Left forelimb (tissue), 1 donor: ENCODE measurements at places on chromosomes 4 and X.

DNA sequence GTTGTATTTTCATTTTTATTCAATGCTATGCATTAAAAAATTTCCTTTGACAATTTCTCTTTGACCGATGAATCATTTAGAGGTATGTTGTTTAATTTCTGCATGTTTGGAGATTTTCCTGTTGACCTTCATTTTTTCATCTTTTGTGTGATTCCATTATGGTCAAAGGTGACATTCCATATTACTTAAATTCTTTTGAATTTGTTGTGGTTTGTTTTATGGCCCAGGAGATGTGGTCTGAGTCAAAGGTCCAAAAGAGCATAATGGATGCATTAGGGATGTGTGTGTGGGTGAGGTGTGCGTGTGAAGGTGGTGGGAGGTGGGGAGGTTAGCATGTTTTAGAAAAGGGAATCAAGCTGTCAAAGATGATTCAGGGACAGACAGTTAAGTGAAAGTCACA lies 76.0 kb upstream of the GIMD1 start:
- DNase-seq, result no peak

DNA sequence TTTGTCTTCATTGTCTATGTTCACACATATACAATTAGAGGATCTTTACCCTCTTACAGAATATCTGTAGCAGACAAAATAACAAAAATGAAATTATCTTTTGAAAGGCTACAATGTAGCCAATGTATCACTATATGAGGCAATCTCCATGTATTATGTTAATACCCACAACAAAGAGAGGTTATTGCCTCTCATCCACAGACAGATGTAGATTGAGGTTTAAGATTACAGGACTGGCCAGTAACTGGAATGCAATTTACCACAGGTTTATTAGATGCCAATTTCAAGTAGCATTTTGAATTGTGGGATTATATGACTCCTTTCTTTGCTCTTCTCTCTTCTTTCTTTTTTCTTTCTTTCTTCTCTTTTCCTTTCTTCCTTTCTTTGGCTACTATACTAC lies 242.6 kb downstream of the ANKRD50 start:
- no peak for DNase-seq

DNA sequence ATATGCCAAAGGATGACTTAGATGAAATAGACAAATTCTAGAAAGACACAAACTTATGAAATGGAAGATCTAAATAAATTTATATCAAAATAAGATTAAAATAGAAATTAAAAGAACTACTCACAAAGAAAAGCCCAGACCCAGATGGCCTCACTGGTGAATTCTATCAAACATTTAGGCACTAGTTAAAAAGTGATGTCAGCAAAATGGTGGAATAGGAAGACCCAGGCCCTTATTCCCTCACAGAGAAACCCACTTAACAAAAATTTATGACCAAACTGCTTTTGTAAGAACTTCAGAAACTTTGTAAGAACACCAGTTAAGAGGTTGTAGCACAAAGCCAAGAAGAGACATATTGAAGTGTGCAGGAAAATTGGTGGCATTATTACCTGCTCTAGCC lies 129.5 kb downstream of the GATB start:
- no peak for DNase-seq

DNA sequence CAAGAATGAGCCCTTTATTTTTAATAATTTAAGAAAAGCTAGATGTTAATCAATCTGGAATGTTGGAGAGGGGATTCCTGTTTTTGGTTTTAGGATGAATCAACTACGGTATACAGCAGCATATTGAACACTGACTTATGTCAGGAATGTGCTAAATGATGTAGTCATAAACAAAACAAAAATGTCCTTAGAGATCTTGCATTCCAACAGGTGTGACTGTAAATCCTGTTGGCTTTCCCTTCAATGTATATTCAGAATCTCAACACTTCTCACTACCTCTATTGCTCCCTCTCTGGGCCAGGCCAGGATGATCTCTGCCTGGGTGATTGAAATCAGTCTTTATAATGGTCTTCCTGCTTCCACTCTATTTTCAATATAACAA lies 37.8 kb upstream of the BDH2 start:
- no peak for DNase-seq

- no peak for DNase-seq
Observed at GRCh38 chr4:76977736-76978350, 28.3 kb downstream of the SEPTIN11 start.

DNA sequence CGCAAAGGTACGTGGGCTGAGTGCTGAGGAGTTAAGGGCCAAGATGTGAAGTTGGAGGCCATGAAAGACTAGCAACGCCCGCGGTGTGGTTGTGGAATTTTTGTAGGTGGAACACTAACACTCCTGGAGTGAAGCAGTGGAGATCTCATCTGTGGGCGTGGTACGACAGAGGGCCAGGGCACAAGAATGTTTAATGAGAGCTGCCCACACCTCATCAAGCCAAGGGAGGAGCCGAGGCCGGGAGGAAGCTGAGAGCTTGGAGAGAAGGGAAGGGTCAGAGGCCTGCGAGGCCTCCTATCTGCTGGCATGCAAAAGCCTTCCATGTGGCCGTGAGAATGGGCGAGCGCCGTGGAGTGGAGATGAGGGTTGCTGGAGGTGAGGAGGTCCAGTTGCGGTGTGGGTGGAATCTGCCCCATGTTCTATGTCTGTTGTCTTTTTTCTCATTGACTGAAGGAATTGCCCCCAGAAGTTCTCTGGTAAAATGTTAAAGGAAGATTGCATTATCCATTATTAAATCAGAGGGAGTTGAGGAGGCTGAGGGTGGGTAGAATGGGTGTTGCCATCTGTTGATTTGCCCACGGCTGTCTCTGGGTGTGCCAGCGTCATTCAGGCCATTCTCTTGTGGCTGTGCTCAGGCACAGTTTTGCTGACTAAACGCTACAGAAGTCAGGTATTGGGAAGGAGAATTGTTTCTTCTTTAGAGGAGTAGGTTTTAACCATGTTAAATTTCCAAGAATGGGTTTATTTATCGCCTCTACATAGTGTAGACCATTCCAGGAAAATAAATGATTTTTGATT lies 19.8 kb downstream of the SNX25 start:
- DNase-seq, result no peak

DNA sequence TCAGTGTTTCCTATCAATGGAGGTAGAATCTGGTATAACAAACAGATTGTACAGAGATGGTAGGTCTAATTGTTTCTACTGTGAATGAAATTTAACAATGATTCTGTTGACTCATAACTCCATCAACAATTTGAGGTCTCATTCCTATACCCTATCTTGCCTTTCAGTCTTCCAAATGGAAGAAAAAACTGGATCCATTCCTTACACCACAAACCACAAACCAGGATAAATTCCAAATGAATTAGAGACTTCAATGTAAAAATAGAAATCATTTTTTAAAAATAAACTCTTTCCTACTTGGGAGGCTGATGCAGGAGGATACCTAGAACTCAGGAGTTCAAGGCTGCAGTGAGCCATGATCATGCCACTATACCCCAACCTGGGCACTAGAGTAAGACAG lies 114.4 kb upstream of the WDR44 start:
- no peak for DNase-seq

DNA sequence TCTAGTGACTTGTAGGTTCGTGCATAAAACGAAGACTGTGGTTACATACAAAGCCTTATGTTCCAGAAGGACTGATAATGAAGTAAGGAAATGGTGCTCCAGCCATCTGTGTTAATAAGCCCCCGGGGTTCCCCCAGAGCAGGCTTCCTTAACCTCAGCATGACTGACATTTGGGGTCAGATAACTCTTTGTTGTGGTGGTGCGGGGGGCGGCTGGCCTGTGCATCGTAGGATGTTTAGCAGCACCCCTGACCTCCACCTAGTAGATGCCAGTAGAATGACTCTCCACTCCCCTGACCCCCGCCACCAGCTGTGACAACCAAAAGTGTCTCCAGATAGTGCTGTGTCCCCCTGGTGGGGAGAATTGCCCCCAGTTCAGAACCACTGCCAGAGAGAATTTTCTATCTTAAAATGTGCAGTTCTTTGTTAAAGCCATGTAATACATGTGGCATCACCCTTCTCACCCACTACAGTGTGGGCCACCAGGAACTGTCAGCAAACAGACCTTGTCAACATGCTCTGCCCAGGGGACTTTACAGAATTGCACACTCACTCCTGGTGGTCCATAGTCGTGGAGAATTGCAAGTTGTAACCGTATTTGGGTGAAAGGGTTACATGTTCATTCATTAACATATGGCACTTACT lies 7.5 kb downstream of the SH3KBP1 start:
- no peak for DNase-seq

GRCh38 chr4:17082186-17082585 lies 183.7 kb upstream of the LDB2 start:
- DNase-seq, result no peak

DNA sequence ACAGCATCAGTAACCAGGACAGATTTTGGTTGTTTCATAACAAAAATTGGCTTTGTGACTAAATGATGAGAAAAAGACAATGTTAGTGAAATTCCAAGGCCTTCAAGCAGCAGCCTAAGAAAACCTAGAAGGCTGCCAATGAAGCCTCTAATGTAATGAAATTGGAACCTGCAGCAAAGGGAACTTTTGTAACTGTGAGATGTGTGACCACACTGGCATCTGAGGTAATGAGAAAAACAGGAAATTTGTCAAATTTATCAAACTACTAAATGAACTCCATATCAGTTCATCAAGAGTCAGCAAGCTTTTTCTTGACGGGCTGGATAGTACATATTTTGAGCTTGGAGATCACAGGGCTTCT lies 30.4 kb upstream of the EMCN start:
- DNase-seq, result no peak
